NCI-H82 (cell line): ENCODE measurements at places on chromosomes 6 and 20.
A peak's percentile ranks its signal among the peaks of the same experiment; 100 is the strongest.

DNA sequence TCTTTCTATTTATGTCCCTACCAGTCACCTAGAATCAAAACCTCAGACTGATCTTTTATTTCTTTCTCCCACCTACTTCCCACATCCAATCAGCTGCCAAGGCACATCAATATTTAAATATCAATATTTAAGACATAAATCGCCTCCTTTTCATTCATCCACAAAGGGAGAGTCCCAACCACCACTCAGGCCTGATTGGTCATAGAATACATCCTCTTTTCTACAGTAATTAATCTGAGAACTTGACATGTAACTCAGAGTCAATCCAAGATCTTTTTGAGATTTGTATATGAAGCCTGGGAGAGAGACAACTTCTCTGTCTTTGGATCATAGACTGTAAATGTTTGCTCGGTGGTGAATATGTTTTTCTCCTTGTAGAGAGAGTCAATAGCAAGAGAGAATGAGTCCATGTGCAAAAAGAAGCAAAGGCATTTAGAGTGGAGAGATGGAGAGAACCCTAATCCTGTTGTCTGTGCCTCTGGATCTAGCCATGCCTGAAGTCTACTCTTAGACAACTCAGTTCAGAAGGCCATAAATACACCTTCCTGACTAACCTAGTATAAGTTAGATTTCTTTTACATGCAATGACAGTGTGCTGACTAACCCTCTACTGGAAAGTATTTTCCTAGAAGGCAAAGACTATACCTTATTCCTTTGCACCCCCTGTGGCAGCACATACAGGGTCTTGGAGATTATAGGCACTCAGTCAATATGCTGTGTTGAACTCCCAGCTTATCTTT, 12.1 kb upstream of the NEDD9 start:
- DNase-seq: no peak

GRCh38 chr6:41715795-41716515, 19.5 kb downstream of the TFEB start:
- DNase-seq: no peak

GRCh38 chr20:17161673-17162481, 65.0 kb upstream of the PCSK2 start:
- DNase-seq: peak; percentile 87

DNA sequence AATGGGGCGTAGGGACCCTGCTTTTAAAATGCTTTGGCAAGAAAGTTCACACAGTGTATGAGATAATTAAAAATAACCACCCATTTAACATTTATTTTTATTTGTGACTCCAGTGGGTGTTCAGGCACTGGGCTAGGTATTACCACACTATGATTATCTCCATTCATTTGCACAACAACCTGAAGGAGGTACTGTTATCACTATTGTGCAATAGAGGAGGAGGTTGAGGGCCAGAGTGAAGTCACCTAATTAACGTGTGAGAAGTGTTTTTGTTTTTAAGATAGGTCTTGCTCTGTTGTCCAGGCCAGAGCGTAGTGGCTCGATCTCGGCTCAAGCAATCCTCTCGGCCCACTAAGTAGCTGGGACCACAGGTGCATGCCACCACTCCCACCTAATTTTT, 29.2 kb downstream of the MAK start:
- DNase-seq: no peak

DNA sequence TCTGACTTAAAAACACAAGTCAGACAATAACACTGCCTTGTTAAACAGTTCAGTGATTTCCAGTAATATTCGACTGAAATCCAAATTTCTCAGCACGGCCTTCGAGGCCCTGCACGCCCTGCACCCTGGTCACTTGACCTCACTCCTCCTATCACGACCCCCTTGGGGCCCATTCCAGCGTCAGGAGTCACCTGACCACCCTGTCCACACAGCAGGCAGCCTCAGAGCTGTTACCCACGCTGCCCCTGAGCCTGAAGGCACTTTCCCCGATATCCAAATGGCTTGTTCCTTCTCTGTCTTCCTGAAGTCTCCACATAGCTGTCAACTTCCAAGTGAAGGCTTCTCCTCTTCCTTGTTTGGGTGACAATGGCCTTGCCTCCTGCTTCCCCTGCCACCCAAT, 33.1 kb upstream of the SMOC2 start:
- no peak for DNase-seq

DNA sequence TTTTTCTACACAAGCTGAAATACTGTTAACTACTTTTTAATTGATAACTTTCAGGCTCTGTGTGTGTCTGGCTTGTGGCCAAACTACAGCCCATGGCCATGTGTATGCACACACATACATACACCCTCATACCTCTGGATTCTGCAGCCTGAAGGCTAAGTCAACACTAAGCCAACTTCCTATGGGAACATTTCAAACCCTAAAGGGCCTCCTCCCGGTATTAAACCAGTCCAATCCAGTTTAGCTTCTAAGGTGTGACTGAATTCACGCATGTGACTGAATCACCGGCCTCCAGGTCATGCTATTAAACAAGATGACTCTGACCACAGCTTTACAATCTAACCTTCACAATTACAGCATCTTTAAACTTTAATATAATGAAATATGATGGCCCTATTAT, 20.7 kb upstream of the DST start:
- peak; percentile 37 for DNase-seq

GRCh38 chr20:14632906-14633305, 295.5 kb upstream of the FLRT3 start:
- no peak for DNase-seq

DNA sequence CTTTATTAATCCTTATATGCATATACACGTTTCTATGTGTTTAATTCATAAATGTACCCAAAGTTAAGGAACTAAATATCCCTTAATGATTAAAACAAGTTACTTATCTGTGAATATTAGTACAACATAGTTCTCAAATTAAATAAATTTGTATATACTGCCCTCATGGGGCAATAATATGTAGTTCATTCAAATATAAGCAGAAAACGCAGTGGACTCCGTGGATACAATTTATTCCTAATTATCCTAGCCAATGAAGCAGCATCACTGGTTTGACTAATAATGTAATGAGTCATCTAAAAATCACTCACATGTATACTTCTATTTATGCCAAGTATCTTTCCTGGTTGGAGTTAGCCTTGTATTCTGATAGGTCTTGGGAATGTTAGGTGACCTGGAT, 111.6 kb downstream of the TBC1D32 start:
- peak; percentile 62 for DNase-seq

- no peak for DNase-seq
Measured at GRCh38 chr6:149455031-149455732, 29.6 kb downstream of the ZC3H12D start.

DNA sequence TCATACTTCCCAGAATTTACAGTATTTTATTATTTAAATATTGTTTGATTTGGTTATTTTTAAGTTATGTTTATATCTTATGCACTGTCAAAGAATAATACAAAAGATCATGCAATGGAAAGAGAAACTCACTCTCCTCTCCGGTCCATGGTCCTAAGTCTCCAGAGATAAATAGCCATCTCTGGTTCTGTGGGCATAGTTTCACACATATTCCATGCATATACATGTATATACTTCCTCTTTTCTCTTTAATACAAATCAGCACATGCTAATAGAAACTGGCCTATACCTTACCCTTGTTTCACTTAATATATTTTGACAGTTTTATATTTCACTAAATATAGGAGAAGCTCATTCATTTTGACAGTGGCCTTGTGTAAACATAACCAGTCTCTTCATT, 901.7 kb upstream of the CITED2 start:
- DNase-seq: no peak

- DNase-seq: peak; percentile 8
Measured at GRCh38 chr20:59992526-59993084, 34.4 kb downstream of the CDH26 start.

GRCh38 chr20:34163307-34163706, 51.3 kb upstream of the EIF2S2 start:
- DNase-seq: no peak

DNA sequence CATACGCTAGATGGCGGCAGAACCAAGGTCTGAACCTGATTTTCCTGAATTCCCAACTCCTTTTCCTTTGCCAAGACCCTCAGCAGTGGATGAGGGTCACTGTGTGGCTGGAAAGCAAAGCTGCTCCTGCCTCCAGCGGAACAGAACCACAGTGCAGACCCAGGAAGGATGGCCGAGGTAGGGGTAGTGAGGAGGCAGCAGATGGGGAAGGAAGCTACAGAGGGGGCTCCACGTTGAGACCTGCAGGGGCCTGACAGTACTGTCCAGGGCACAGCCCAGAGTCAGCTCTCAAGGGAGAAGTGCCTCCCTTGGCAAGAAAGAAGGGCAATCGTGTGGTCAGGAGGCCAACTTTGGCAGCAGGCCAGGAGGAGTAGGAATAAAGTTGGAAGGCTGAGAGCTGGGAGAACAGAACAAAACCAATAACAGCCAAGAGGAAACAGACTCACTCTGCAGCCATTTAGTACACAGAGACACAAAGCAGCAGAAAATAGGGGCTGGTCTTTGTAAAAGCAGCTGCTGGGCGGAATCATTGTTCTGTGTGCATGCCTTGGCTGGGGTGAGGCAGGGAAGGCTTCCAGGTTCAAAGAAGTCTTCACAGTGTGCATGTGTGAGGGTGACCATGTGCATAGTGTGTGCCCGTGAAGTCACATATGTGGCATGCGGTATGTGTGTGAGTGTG, 3.1 kb downstream of the GABRR2 start:
- peak; percentile 47 for DNase-seq

DNA sequence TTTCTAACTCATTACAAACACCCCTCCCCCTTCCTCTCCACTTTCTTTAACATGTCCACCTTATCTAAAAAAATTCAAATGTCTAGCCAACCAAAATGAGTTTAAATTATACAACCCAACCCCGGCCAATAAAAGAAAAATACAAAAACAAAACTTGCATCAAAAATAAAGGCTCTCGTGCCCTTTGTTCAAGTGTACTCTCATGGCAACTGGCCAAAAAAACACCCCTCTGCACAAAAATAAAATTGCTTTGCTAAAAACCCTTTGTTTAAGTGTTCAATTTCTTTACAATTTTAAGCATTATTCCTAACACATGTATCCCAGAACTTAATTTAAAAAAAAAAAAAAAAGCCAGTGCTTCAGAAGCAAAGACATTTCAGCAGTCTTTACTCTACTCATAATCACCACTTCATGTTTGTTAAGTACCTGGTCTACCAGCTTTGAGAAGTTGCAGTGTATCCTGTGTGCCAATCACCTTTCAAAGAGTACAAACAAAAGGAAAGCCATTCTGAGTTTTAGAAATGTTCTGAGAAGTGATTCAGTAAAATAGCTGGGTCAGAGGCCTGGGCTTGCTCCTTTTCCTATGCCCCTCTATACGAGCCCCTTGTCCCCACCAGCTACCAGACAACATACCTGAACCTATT, 87.5 kb downstream of the MDN1 start:
- DNase-seq: no peak

GRCh38 chr20:64077876-64078551, 1.3 kb downstream of the RGS19 start:
- no peak for DNase-seq
